ENCODE measurements at places on chromosomes 16 and 17.

GRCh38 chr16:89334988-89335802 is 117.7 kb downstream of the ZNF778 start:
- no peak for DNase-seq

GRCh38 chr16:27406511-27407128 is 4.6 kb downstream of the IL21R start:
- no peak for DNase-seq

DNA sequence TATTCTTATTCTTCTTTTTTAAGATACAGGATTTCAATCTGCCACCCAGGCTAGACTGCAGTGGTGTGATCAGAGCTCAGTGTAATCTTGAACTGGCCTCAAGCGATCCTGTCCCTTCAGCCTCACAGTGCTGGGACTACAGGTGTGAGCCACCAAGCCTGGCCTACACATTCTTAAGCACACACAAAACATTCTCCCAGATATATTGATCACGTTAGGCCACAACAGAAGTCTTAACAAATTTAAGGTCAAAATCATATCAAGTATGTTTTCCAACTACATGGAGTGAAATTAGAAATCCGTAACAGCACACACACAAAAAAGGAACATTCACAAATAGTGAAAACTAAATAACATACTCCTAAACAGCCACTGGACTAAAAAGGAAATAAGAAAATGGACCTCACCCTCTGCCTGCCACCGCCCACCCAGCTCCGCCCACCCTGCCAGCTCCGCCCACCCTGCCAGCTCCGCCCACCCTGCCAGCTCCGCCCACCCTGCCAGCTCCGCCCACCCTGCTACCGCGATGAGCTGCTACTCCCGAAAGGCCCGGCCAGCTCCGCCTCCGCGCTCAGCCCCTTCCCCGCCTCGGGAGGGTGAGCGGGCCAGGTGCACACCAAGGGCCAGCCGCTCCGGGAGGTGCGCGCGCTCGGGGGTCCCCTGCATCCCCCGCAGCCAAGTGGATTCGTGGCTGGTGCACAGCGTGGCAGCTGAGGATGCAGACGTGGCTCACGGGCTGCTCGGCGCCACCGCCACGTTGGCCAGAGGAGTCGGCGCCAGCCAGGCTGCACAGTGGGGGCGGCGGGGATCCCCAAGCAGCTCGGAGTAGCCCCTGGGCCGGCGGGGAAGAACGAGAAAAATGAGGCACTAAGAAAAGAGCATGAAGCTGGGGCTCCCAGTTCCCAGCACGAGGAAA is 41.2 kb downstream of the C16orf87 start:
- DNase-seq: peak; percentile 74

- DNase-seq: no peak
These were observed 953 bp upstream of the NECAB2 start for GRCh38 chr16:83967091-83967490.

DNA sequence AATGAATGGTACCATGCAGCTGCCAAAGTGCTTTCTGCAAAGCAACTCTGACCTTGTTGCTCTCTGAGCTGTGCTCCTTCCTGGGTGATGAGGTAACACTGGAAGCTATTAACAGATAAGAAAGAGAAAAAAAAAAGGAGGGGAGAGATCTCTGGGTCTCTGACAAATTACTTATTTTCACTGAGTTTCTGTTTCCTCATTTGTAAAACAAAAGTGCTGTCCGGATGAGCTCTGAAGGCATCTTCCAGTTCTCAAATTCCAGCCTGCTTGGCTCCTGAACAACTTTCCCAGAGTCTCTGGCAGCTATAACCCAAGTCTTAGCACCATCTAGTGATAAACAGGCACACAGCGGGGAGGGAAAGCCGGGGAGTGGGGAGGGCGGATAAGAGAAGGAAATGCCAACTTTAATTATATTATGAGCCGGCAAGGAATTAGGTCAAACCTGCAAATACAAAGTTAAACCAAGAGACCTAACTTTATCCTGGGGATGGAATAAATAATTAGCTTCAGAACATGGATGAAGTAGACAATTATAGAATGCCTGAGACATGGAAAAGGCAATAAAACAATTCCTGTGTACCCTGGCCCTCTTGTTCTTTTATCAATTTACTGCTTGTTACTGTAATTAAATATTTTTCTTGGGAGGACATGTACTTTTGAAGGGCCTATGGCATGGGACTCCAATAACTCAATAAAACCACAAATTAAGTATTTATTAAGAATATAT is 61.3 kb upstream of the KIFC3 start:
- DNase-seq: no peak

DNA sequence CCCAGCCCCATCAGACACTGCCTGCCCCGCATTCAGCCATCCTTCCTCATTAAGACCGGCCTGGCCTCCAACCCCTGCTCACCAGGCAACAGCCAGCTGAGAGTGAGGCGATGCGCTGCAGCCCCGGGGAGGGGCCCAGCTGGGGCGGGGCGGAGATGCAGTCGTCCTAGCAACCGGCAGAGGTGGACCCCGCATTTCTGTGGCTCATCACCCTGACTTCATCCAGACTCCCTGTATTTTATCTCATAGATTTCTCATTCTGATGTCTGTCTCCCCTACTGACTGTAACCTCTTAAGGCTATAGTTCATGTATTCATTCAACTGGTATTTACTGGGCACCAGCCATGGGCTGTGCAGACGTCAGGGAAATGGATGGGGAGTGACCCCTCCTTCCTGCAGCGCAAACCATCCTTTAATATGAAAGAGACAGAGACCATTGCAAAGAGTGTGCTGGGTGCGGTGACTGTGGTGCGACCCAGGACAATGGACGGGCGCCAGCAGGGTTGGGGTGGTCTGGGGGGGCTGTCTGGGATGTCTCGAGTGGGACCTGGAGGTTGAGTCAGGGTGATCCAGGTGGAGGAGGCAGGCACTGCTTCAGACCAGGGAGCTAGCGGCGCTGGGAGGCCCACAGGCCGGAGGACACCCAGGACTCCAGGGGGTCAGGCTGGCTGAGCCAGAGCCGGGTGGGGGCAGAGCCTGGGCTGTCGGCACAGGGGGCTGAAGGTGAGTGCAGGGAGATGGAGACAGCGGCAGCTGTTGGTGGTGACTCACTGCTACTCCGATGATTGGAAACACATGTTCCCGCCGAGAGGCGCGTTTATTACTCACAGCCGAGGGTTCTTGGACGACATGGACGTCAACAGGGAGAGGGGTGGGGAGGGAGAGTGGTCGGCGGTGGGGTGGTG is 10.5 kb upstream of the TIMP2 start:
- no peak for DNase-seq

DNA sequence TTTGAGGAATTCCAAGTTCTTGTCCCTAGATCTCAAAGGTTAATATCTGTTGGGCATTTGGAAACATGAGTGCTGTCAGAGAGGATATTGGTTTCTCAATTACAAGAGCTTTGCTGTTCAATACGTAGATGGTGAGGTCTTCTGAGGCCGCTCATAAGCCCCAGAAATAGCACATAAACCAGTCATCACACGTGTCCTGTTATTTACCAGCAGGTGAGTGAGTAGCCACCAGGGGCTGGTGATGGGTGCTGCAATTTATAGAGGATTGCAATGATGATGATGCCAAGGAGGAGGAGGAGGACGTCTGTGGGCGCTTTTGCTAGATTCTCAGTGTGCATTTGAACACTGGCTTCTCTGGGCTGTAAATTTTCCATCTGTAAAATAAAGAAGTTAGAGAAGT is 89.0 kb downstream of the SALL1 start:
- no peak for DNase-seq

- no peak for DNase-seq
These were observed 258.2 kb downstream of the PARN start for GRCh38 chr16:14371778-14372431.

DNA sequence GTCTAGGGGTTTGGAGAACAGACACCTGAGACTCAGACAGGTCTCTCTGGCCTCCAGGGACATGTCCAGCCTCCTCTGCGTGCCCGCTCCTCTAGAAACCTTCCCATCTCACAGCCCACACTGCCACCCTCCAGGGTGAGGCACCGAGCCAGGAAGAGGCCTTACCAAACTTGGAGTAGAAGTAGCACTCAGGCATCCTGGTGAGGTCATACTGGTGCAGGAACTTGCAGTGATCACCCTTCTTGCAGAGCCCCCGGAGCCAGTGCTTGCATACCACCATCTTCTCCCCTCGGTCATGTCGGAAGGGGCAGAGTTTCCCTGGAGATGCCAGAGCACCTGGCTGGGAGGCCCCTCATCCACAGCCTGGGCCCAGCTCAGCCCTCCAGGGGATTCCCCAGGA is 4.2 kb downstream of the CPSF4L start:
- no peak for DNase-seq

DNA sequence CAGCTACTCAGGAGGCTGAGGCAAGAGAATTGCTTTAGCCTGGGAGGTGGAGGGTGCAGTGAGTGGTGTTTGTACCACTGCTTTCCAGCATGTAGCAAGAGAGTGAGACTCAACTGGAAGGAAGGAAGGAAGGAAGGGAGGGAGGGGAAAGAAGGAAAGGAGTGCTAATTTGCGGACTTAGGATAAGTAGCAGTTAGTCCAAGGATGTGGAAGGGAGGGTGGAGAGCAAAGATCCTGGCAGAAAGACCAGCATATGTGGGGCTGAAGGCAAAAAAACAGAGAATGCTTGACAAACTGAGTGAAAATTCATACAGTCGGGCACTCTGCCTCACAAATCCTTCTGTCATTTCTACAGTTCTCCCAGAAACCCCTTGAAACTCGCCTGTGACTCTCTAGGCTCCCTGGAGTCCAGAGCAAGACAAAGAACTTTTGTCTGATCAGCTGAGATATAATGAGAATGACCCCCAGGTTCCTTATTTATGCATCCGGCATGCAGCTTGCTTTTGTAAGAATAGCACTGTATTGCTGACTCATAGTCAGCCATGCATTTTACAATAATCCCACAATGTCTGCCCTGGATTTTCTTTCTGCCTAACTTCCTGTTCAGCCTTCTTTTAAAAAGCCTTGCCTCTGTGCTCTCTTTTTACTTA is 31.5 kb downstream of the CDK5RAP3 start:
- DNase-seq: no peak

DNA sequence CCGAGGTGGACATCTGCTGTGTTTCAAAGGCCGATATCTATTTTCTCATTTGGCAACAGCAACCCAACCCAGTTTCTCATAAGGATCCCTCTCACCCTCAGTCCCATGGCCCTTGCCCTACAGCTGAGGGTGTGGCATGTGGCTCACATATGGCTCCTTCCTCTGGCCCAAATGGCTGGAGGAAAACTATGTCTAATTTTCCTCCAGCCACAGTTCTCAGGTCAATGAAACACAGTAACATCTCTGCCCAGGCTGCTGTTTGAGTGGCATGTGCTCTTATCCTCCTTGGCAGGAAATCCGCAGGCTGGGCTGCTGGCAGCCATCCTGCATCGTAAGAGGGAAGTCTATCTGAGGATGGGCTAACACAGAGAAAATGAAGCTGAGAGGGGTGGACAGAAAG is 24.1 kb downstream of the SERPINF1 start:
- no peak for DNase-seq

DNA sequence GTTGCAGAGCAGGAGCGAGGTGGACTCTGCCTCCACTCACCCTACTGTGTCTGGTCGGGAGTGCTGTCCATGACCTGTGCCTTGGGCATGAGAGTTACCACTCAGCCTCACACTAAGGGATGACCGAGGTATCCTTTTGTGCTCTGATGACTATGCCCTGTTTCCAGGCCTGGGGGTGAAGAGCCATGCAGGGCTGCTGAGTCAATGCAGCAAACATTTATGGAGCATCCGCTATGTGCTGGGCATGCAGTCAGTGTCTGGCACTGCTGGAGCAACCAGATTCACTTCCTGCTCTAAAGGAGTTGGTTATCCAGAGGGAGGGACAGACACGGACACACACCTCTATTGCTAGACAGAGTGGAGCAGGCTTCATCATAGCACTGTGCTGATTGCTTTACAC is 7.6 kb upstream of the HNF1B start:
- DNase-seq: no peak

- peak; percentile 55 for DNase-seq
These were observed 668 bp downstream of the USP36 start for GRCh38 chr17:78839762-78840529.

GRCh38 chr17:13297183-13297582 is 279.4 kb upstream of the ELAC2 start:
- no peak for DNase-seq

- no peak for DNase-seq
These were observed 90.6 kb downstream of the TOX3 start for GRCh38 chr16:52456368-52456767.

DNA sequence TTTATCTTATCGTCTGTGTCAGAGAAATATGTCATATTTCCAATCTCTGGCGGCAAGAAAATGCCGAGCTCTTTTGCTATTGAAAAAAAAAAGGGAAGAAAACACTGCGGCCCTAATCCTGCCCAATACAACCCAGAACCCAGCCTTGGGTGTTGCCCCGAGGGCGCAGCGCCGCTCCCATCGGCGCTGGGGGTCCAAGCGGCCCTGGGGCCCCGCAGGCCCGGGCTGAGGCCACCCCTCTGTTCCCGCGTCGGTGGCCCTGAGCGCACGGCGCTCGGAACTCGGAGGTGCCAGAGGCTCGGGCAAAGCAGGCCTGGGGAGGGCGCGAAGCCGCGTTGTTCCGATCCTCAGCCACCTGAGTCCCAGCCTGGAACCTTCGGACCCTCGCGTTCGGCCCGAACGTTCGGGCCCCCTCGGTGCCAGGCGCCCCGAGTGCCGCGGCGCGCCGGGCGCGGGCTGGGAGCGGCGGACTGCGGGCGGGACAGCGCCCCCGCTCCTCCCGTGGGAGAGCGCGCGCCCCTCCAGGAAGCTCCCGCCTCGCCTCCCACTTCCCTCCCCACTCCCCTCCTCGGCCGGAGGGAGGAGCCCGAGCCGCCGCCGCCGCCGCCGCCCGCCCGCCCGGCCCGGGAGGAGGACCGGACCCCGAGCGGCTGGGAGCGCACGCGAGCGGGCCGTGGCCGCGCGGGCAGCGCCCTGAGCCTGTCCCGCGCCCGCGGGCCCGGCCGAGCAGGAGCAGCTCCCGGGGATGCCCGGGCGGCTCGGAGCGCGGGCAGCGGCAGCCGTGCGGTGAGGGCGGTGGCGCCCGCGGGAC is at the start of gene CPNE2:
Gene CPNE2 (plus strand): TSS at position 609 of the 811 bp plus-strand sequence. CDS start 18,160 bp downstream, outside the sequence.
- peak; percentile 20 for DNase-seq

DNA sequence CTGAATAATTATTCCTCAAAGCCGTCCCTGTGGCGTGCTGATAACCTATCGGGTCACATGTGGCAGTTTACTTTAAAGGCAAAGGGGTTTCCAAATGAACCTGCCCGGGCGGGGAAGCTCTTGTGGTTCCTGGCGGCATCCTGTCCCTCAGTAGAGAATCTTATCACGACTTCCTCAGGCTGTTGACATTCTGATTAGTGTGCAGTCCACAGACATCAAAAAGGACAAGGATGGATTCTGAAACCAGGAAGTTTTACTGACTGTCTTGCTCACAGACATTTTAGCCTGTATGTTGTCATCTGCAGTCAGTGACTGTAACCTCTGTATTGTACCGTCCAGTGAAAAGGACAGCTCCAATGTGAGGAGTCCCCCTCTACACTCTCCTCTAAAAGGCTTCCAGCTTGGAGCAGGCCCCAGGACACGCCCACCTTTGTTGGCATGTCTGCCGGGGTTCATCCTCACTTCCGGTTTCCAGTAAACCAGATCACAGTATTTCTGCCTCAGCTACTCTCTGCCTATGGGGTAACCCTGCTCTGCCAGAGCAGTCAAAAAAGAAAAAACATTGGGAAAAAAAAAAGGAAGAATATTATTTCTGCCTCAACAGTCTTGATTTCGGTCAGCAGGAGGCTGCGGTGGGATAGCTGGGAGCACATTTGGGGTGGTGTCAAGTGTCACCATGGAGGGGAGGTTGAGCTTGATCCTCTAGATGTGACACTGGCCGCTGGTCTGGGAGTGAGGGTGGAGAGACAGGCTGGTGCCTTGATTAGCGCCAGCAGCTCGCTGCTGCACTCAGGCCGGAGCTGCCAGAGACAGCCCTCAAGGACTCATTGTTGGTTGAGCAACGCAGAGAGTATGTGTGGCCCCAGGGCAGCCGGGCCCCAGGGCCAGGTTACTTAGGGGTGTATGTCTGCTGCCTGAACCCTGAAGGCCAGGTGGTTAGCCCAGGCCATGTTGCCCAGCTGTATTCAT is 89.0 kb upstream of the DNAH17 start:
- peak; percentile 25 for DNase-seq
